CD4-positive, alpha-beta T cell (primary cell): ENCODE measurements at places on chromosomes 1 and 21.
A peak's percentile ranks its signal among the peaks of the same experiment; 100 is the strongest.

DNA sequence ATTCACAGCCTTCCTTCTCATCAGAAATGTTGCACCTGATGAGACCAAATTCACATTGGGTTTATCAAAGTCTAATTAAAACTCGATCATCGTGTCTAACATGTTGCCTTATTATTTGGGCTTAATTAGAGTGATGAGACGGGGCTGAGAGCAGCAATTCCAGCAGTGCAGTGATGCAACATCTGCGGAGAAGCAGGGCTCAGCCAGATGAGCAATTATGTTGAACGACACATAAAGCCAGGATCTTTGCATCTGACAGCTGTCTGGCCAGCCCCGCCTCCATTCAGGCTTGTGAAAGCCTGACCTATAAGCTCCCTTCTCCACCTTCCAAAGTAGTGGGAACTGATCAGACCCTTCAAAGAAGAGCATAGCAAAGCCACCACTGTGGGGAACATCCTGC lies 109.8 kb downstream of the C1orf94 start:
- DNase-seq, result no peak

DNA sequence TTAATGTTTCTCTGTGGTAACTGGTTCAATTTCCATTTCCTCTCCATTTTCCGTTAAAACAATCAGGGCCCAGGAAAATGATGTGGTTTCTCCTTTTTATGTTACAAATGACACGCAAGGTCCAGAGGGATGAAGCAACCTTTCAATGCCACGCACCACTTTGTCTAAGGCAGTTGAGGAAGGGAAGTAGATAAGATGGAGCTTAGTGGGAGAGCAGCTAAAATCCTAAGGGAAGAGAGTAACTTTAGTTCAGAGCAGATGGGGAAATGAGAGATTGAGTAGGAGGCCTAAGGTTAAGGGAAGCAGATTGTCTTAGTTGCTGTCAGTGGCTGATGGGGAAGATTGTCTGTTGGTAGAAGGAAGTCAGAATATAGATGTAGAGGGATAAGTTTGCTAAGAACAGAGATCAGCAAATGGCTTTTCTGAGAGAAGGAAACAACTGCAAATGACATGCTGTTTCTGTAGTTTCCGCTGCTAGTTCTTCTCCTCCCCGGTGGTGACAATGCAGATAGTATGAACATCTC lies 660 bp downstream of the CD1C start:
- DNase-seq, result no peak

GRCh38 chr21:27681841-27682240 lies 715.0 kb upstream of the ADAMTS5 start:
- no peak for DNase-seq

- no peak for DNase-seq
Observed at GRCh38 chr1:198290089-198290683, 133.4 kb downstream of the NEK7 start.

- no peak for DNase-seq
Observed at GRCh38 chr1:96880626-96881025, 159.0 kb downstream of the PTBP2 start.

DNA sequence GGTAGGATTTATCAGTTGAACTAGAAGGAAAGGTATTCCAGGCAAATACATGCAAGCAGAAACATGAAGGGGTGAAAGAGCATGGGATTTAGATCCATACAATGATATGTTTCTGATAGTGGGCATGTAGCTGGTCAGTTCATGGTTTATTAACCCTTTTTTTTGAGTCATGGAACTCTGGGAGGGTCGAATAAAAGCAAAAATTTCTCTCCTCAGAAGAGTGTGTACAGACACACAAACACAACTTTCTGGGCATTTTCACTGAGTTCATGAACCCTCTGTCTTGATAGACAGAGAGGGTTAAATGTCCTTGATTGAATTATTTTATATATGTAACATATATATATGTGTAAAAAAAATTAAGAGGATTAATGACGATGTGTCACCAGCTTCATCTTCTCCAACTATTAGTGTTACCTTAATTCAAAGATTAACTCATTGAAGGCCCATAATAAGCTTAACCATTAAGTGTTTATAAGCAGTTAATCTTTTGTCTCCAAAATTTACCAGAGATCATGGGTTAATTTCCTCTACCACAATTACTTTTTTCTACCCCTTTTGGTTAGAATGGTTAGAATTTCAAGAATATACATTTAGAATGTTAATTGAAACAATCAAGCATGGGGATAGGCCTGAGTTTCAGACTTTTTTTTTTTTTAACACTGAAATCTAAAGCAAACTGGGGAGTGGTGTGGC lies 4.6 kb downstream of the JUN start:
- DNase-seq, result no peak

- DNase-seq, result no peak
Observed at GRCh38 chr1:164263540-164263939, 295.4 kb upstream of the PBX1 start.

- DNase-seq, result no peak
Observed at GRCh38 chr1:214277704-214278635, 3.0 kb upstream of the SMYD2 start.

- DNase-seq, result no peak
Observed at GRCh38 chr1:180287988-180288705, 58.1 kb downstream of the LHX4 start.

GRCh38 chr1:104235141-104235540 lies 485.4 kb downstream of the AMY1C start:
- DNase-seq, result no peak

GRCh38 chr1:246931549-246932365 lies at the start of gene AHCTF1:
AHCTF1 (minus strand) TSS chr1:246931948; CDS start chr1:246918370, 13,578 bp downstream.
- DNase-seq, result peak; percentile 93
